ENCODE measurements at places on chromosomes 12 and 14. TPM values are rescaled to one million over a fixed set of nuclear protein-coding genes. Genes with fewer than 3 reads are reported as not detected.

Gene VDR
- total RNA-seq, result 2.5 TPM

Gene B4GALNT3
- 2.5 TPM for total RNA-seq

Gene HCAR2
- not detected for total RNA-seq

Gene BICDL1
- 1.2 TPM for total RNA-seq

Gene FKBP11
- total RNA-seq, result 3.3 TPM

Gene TTC6
- 1.5 TPM for total RNA-seq

Gene VRTN
- not detected for total RNA-seq

Gene DYRK2
- 17.3 TPM for total RNA-seq

Gene ZDHHC22
- not detected for total RNA-seq

Gene LRP6
- 8.3 TPM for total RNA-seq

Gene KRT73
- total RNA-seq, result not detected

Gene GOLT1B
- 57.5 TPM for total RNA-seq

Gene SLC5A8
- total RNA-seq, result not detected

Gene PLXNC1
- 0.07 TPM for total RNA-seq

Gene CISTR
- total RNA-seq, result not detected

Gene GTF2A1
- total RNA-seq, result 16.0 TPM

Gene RERGL
- not detected for total RNA-seq

Gene RNASE3
- total RNA-seq, result not detected

Gene KRT77
- total RNA-seq, result not detected

Gene MAGOHB
- total RNA-seq, result 35.9 TPM

Gene NYNRIN
- 0.12 TPM for total RNA-seq

Gene OR4M1
- total RNA-seq, result not detected

Gene STAC3
- total RNA-seq, result 0.59 TPM

Gene SERPINA9
- 0.34 TPM for total RNA-seq

Gene WNT1
- not detected for total RNA-seq
